ENCODE measurements at places on chromosomes 11 and 22. TPM values are rescaled to one million over a fixed set of nuclear protein-coding genes. Genes with fewer than 3 reads are reported as not detected.

Gene PHOX2A
- not detected for total RNA-seq

Gene BLID
- total RNA-seq, result not detected

Gene APOBEC3B
- total RNA-seq, result not detected

Gene CYP2D6
- total RNA-seq, result 0.92 TPM

Gene DEUP1
- total RNA-seq, result not detected

Gene MGAT3
- 1.8 TPM for total RNA-seq

Gene PKDREJ
- not detected for total RNA-seq

Gene EXPH5
- total RNA-seq, result 14.0 TPM

Gene SCN2B
- total RNA-seq, result 0.92 TPM

Gene EWSR1
- 376 TPM for total RNA-seq

Gene SVIP
- total RNA-seq, result 3.5 TPM

Gene DNAJB7
- not detected for total RNA-seq

Gene ALKBH3
- 37.4 TPM for total RNA-seq

Gene ELF5
- not detected for total RNA-seq

Gene NLRP10
- not detected for total RNA-seq

Gene SYT7
- total RNA-seq, result 8.4 TPM

Gene PUS3
- 1.7 TPM for total RNA-seq

Gene SLCO2B1
- 54.9 TPM for total RNA-seq

Gene PKP3
- total RNA-seq, result 141 TPM

Gene CPT1B
- 164 TPM for total RNA-seq

Gene ZNHIT2
- total RNA-seq, result 130 TPM

Gene E2F8
- 9.9 TPM for total RNA-seq

Gene TCP11L1
- 39.0 TPM for total RNA-seq

Gene SCGB1C1
- total RNA-seq, result not detected

Gene F2
- not detected for total RNA-seq

Gene SYT13
- total RNA-seq, result not detected

Gene CHRM1
- 19.4 TPM for total RNA-seq

Gene TRABD
- total RNA-seq, result 56.7 TPM

Gene FIBIN
- total RNA-seq, result 30.9 TPM

Gene C11orf97
- not detected for total RNA-seq

Gene PRAME
- not detected for total RNA-seq

Measured in stomach (tissue), 19 donors.